ENCODE measurements at places on chromosomes 16 and 17. TPM values are rescaled to one million over a fixed set of nuclear protein-coding genes. Genes with fewer than 3 reads are reported as not detected.
A peak's percentile ranks its signal among the peaks of the same experiment; 100 is the strongest.

SECTM1 gene
- 24.2 TPM for total RNA-seq

HS3ST6 gene
- total RNA-seq: not detected

PDXDC1 gene
- total RNA-seq: 112 TPM

DNA sequence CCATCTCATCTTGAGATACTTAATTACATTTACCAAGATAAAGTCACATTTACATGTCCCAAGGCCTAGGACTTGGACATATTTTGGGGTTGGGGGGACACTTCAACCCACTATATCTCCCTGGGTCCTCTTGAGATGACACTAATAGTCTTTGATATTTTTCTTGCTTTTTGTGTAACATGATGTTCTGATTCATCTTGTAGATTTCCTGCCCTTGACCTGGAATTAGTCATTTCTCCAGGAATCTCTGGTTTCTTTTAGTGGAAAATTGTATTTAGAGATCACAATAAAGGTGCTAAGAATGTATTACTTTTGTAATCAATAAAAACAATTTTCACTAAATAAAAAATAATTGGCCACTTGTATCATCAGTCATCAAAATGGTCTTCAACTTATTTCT, 157.3 kb downstream of the VPS53 start:
- DNase-seq: peak; percentile 39

DNA sequence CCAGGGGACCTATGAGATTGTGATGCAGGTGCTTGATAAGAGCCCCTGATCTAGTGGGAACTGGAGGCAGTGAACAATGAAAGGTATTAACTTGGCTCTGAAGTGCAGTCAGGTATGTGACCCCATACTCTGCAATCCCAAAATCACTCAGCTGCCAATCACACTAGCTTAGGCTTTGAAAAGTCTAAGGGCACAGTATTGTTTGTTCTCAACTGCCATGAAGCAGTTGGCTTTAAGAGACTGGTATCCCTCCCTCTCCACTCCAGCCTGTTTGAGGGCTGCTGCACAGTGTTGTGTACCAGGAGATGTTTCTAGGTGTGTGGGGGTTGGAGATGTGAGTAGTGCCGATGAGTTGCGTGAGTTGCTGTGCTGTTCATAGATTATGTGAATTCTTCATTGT, 2.4 kb downstream of the YPEL2 start:
- DNase-seq: no peak
